HS-5 (cell line): ENCODE measurements at places on chromosomes 1 and 21.

DNA sequence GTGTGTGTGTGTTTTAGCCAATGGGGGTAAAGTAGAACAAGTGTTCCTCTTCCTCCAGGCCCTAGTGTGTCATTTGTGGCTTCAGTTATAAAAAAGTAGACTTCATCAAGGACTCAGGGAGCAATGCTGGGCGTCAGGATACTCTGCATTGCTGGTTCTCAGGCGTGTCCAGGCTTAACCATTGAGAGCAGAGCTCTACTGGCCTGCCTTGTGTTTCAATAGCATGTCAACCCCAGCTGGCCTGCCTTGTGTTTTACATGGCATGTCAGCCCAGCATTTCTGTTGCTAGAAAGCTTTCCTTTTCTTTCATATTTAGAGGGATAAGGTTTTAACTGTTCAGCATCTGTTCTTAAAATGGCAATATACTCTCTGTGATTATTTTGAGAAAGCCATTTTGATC, 117.6 kb upstream of the TMPRSS15 start:
- no peak for DNase-seq

- no peak for DNase-seq
These were observed 148.2 kb downstream of the PRDM16 start for GRCh38 chr1:3217181-3217641.

DNA sequence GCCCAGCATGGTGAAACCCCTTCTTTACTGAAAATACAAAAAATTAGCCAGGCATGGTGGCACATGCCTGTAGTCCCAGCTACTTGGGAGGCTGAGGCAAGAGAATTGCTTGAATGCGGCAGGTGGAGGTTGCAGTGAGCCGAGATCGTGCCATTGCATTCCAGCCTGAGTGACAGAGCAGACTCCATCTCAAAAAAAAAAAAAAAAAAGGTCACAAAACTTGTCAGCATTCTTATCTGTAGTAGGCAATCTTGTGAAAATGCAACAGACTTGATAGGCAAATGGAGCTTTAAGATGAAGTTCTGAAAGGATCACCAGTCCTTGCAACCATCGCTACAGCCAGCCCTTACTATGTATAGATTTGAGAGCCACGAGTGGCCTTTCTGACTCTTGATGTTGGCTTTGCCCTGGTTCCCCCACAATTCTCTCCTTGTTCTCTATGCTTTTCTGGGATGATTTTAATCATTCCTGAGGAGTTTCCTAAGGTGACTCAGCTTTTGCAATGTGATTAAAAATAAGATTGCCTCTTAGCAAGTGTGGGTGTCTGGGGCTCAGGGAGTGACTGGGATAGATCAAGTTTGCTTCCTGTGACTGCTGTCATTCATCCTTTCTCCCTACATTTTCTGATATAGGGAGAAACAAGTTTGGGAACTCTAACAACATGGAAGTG, 7.1 kb upstream of the MAP1LC3C start:
- DNase-seq = no peak

GRCh38 chr1:6235296-6235677, 477 bp downstream of the ICMT start:
- no peak for DNase-seq

DNA sequence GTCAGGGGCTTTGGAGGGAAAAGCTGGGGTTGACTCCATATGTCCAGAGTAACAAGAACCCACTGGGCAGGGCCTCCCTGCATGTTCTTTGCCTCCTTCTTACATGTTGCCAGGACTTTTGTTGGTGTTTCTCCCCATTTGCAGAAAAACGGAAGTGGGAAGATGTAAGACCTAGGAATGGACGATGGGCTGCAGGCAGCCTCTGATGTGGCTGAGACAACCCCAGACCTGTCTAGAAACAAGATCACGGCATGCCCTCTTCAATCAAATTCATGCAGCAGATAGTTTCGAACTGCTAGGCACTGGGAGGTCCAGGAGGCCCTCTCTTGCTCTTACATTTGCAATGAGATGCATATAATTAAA, 3.4 kb downstream of the FAM43B start:
- DNase-seq = no peak
